ENCODE measurements at places on chromosomes 6 and 20. TPM values are rescaled to one million over a fixed set of nuclear protein-coding genes. Genes with fewer than 3 reads are reported as not detected.
A peak's percentile ranks its signal among the peaks of the same experiment; 100 is the strongest.

Gene YIPF3
- 122 TPM for total RNA-seq

Gene SNX9
- 24.1 TPM for total RNA-seq

Gene RNF5
- 34.0 TPM for total RNA-seq

Gene TMEM244
- not detected for total RNA-seq

Gene CDSN
- total RNA-seq, result not detected

Gene CST4
- total RNA-seq, result not detected

Gene ENPP1
- total RNA-seq, result 16.2 TPM

Gene KIF13A
- 17.1 TPM for total RNA-seq

DNA sequence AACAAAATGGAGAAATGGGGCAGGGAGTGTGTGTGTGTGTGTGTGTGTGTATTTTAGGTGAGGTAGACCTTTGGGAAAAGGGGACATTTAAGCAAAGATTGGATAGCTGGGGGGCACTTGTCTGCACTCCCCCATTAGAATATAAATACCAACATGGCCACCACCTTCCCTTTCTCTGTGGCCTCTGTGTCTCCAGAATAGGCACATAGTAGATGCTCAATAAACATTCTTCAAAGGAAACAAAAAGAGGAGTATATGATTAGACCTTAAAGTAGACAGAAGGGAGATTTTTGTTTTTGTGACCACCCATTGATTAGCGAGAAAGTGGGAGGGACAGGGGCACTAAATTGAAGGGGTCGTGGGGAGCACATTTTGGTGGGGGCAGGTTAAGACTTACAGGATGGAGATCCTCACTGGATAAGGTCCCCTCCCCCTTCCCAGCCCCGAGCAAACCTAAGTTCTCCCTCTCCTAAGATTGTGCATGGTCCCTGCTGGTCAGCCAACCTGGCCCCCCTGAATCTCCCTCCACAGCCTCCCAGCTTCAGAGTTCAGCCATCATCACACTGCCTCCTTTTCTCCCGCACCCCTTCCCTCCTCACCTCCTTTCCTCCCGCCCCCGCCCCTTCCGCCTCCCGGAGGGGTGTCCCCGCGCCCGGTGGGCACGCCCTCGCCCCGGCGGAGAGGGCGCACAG lies 514 bp upstream of the TSHZ2 start:
- peaks cover 27% of the 10 kb centered on the region for H3K4me1 ChIP-seq
- H3K27ac ChIP-seq, result no peak overlapping the region
- DNase-seq, result no peak
- no peak overlapping the region for H3K4me3 ChIP-seq

DNA sequence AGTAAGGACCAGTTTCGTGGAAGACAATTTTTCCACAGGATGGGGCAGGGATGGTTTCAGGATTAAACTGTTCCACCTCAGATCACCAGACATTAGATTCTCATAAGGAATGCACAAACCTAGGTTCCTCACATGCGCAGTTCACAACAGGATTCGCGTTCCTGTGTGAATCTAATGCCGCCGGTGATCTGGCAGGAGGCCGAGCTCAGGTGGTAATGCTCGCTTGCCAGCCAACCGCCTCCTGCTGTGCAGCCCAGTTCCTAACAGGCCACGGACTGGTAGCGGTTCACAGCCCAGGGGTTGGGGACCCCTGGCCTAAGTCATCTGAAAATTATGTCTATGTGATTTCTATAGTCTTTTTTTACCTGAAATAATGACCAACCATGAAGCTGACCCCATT lies 217.5 kb downstream of the TMEM200A start:
- H3K4me1 ChIP-seq, result no peaks in the 10 kb centered on the region
- H3K36me3 ChIP-seq, result no peaks in the 10 kb centered on the region

DNA sequence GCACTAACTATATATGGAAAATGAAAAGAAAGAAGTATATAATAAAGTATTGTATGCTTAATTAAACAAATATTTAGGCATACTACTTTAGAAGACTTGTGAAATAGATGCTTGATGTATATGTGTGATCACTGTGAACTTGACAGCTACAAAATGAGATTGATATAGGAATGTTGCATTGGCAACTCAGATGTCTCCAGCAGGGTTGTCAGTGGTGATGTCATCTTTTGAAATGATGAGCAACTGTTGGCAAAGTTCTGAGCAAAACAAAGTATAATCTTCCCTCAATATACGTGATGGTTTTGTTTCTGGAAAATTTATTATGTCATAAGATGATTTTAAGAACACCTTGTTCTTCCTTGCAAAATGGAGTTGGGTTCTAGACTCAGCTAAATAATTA lies 133.8 kb downstream of the ARID1B start:
- H3K27me3 ChIP-seq, result no peaks in the 10 kb centered on the region
- DNase-seq, result no peak
- H3K27ac ChIP-seq, result no peak overlapping the region
- no peak overlapping the region for H3K4me3 ChIP-seq

GRCh38 chr6:135707426-135707825 lies 144.1 kb upstream of the PDE7B start:
- no peaks in the 10 kb centered on the region for H3K27me3 ChIP-seq
- no peak overlapping the region for H3K27ac ChIP-seq
- no peaks in the 10 kb centered on the region for H3K4me1 ChIP-seq
- no peak overlapping the region for H3K4me3 ChIP-seq

- no peak overlapping the region for H3K4me3 ChIP-seq
- no peak overlapping the region for H3K27ac ChIP-seq
- H3K4me1 ChIP-seq, result no peaks in the 10 kb centered on the region
- DNase-seq, result no peak
Measured at GRCh38 chr6:138428944-138429598, 25.0 kb downstream of the HEBP2 start.

DNA sequence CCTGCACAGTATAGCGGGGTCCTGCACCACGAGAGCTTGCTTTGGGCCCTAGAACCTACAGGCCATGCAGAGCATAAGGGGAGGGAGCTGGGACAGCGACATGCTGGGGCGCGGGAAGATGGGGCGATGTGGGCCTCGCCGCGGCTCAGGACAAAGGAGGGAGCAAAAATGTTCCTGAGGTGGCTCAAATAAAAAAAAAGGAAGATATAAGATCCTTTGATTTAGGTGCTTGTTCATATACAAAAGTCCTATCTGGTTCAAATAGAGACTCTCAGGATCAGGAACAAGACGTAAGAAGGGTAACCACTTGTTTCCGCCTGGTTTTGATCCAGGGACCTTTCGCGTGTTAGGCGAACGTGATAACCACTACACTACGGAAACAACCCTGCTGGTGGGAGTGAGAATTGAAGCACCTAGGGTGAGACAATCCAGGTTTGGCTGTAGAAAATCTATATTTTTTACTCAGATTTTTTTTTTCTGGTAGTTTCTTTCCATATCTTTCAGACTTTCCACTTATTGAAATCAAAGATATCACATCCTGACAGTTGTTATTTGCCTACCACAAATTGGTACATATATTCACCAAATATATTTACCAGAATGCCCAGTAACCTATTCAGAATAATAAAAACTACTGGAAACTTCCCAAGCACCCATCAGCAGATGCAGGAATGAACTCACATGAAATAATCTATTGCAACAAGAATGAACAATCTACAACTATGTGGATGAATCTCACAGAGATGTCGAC lies 177.9 kb upstream of the ZNF184 start:
- H3K4me1 ChIP-seq, result no peaks in the 10 kb centered on the region
- DNase-seq, result peak; percentile 25
- peaks cover 5% of the 10 kb centered on the region for H3K27me3 ChIP-seq
- H3K4me3 ChIP-seq, result no peak overlapping the region

GRCh38 chr6:53306819-53307347 lies 41.9 kb downstream of the ELOVL5 start:
- H3K27me3 ChIP-seq, result no peaks in the 10 kb centered on the region
- no peak for DNase-seq
- H3K4me1 ChIP-seq, result peaks cover 5% of the 10 kb centered on the region
- no peak overlapping the region for H3K4me3 ChIP-seq

GRCh38 chr6:79236711-79237110 lies 2.2 kb upstream of the HMGN3 start:
- H3K27me3 ChIP-seq, result no peaks in the 10 kb centered on the region
- no peak overlapping the region for H3K27ac ChIP-seq
- peaks cover 32% of the 10 kb centered on the region for H3K4me1 ChIP-seq
- H3K4me3 ChIP-seq, result no peak overlapping the region
- no peak for DNase-seq

DNA sequence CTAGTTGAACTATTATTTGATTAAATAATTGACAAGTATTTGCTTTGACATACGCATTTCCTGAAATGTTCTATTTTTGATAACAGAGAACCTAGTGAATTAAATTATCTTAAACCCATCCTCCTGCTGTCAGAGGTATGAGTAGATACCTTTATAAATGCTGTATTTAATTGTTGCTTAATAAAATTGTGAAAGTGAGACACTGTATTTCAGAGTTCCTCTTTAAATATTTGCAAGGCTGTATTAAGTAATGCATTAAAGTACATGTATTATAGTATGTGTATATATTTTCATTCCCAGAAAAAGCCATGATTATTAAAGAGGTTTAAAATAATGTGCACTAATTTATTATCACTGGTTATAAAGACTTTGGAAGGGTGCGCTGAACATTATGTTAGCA lies 483.8 kb downstream of the TFAP2B start:
- no peak overlapping the region for H3K4me3 ChIP-seq
- no peak for DNase-seq
- H3K36me3 ChIP-seq, result no peaks in the 10 kb centered on the region
- no peaks in the 10 kb centered on the region for H3K27me3 ChIP-seq
- H3K27ac ChIP-seq, result no peak overlapping the region

DNA sequence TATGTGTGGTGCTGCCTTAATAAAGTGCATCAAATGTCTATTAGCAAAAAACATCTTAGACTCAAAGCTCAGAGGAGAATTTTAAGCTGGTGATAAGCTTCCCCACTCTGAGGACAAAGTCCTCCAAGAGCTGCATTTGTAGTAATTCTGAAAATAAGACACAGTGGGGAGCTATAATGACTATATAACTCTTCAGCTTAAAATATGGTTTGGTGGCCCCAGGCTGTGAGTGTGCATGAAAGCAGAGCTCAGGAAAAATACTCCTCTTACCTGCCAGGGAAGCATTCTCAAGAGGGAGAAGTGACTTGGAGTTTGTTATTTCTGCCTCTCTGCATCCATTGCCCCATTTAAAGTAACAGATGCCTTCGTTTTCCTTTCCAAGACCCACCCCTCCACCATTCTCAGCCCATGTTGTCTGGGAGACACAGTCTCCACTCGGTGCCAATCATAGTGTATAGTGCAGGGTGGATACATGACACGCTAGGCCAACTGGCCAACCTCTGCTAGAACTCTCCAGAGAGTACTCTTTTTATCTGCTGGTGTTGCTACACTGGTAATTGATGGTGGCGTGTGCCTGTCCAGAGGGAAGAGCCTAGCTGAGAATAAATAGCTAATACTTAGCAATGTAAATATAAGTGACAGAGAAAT lies 229.2 kb downstream of the PHF3 start:
- no peak for DNase-seq
- H3K27me3 ChIP-seq, result no peaks in the 10 kb centered on the region
- no peak overlapping the region for H3K27ac ChIP-seq
- no peak overlapping the region for H3K4me3 ChIP-seq
- no peaks in the 10 kb centered on the region for H3K4me1 ChIP-seq
- no peaks in the 10 kb centered on the region for H3K36me3 ChIP-seq

GRCh38 chr20:64077094-64077493 lies 2.2 kb downstream of the RGS19 start:
- peaks cover 16% of the 10 kb centered on the region for H3K4me1 ChIP-seq
- H3K36me3 ChIP-seq, result no peaks in the 10 kb centered on the region
- H3K27ac ChIP-seq, result no peak overlapping the region
- no peaks in the 10 kb centered on the region for H3K27me3 ChIP-seq
- DNase-seq, result no peak

GRCh38 chr6:95545226-95545625 lies 32.1 kb upstream of the MANEA start:
- H3K27ac ChIP-seq, result no peak overlapping the region
- H3K4me3 ChIP-seq, result no peak overlapping the region
- H3K4me1 ChIP-seq, result no peaks in the 10 kb centered on the region
- no peaks in the 10 kb centered on the region for H3K27me3 ChIP-seq
- DNase-seq, result no peak

DNA sequence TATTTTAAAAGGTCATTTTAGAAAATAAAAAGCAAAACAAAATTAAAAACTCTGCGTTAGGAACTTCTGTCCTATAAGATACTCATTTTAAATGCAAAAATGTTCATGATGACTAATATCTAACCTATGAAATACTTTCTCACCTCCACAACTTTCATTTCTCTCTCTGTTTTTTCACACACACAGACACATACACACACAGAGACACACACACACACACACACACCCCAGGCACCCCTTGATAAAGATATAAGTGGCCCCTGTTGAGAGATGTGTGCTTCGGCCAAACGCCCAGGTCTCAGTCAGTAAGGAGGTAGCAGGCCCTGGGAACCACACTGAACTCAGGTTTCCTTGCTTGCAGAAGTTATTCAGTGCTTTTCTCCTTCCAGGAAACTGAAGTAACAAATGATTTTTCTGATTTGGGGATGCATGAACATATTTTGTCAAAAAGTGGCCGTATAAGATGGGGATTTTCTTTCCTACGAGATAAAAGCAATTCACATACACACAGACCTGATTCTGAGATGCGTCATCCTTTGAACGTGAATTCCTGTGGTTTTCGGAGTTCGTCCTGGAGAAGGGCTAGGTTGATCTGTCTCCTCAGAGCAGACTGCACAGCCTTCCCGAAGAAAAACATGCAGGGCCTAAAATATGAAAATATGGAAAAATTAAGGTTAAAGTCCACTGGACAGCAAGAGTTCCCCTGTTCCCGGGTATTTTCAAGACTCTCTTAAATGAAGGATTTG lies 306.8 kb upstream of the FOXQ1 start:
- H3K4me1 ChIP-seq, result peaks cover 7% of the 10 kb centered on the region
- DNase-seq, result no peak
- H3K27me3 ChIP-seq, result no peaks in the 10 kb centered on the region
- H3K4me3 ChIP-seq, result no peak overlapping the region
- H3K36me3 ChIP-seq, result no peaks in the 10 kb centered on the region

- no peaks in the 10 kb centered on the region for H3K27me3 ChIP-seq
- DNase-seq, result peak; percentile 33
- H3K4me3 ChIP-seq, result no peak overlapping the region
- no peak overlapping the region for H3K27ac ChIP-seq
- H3K4me1 ChIP-seq, result no peaks in the 10 kb centered on the region
Measured at GRCh38 chr6:6826095-6826901, 237.8 kb downstream of the LY86 start.

DNA sequence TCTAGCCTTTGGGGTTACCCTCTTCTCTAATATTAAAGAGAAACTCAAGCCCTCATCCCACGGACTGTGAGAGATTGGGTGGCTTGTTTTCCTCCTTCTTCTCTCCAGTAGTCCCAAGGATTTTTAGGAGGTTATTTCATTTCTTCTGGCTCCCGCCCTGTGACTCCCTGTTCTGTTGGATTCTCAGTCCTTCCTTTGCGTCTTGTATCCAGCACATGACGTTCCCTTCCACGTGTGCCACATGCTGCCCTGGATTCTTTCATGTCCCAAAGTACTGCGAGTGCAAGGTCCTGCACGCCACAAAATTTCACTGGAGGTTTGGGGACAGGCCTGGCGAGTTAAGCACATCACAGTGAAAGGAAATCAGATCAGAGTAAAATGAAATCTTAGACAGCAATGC lies 213.4 kb downstream of the PACRG start:
- H3K27me3 ChIP-seq, result no peaks in the 10 kb centered on the region
- no peaks in the 10 kb centered on the region for H3K4me1 ChIP-seq
- DNase-seq, result no peak
- H3K4me3 ChIP-seq, result no peak overlapping the region
- no peak overlapping the region for H3K27ac ChIP-seq
- H3K36me3 ChIP-seq, result no peaks in the 10 kb centered on the region
